ENCODE measurements at places on chromosomes 7 and 10. TPM values are rescaled to one million over a fixed set of nuclear protein-coding genes. Genes with fewer than 3 reads are reported as not detected.

Gene ITIH5
- 106 TPM for total RNA-seq

Gene ADARB2
- 5.9 TPM for total RNA-seq

Gene TMEM178B
- 1.4 TPM for total RNA-seq

Gene ZNF804B
- total RNA-seq = 0.41 TPM

Gene PKD1L1
- 0.27 TPM for total RNA-seq

Gene GAD2
- total RNA-seq = not detected

Gene DBNL
- 89.5 TPM for total RNA-seq

Gene LRCH4
- total RNA-seq = 74.5 TPM

Gene MXI1
- 111 TPM for total RNA-seq

Gene CAMK1D
- 10.2 TPM for total RNA-seq

Gene GBX1
- not detected for total RNA-seq

Gene ADAM22
- 1.7 TPM for total RNA-seq

Gene IFIT3
- total RNA-seq = 11.6 TPM

Data from sigmoid colon (tissue), 7 donors.